ENCODE measurements at places on chromosomes 7 and 10.

DNA sequence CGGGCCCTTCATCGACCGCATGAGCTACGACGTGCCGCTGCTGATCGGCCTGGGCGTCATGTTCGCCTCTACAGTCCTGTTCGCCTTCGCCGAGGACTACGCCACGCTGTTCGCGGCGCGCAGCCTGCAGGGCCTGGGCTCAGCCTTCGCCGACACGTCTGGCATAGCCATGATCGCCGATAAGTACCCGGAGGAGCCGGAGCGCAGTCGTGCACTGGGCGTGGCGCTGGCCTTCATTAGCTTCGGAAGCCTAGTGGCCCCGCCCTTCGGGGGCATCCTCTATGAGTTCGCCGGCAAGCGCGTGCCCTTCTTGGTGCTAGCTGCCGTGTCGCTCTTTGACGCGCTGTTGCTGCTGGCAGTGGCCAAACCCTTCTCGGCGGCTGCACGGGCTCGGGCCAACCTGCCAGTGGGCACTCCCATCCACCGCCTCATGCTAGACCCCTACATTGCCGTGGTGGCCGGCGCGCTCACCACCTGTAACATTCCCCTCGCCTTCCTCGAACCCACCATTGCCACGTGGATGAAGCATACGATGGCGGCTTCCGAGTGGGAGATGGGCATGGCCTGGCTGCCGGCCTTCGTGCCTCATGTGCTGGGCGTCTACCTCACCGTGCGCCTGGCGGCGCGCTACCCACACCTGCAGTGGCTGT, 1.2 kb downstream of the SLC18A3 start:
- no peak for DNase-seq

DNA sequence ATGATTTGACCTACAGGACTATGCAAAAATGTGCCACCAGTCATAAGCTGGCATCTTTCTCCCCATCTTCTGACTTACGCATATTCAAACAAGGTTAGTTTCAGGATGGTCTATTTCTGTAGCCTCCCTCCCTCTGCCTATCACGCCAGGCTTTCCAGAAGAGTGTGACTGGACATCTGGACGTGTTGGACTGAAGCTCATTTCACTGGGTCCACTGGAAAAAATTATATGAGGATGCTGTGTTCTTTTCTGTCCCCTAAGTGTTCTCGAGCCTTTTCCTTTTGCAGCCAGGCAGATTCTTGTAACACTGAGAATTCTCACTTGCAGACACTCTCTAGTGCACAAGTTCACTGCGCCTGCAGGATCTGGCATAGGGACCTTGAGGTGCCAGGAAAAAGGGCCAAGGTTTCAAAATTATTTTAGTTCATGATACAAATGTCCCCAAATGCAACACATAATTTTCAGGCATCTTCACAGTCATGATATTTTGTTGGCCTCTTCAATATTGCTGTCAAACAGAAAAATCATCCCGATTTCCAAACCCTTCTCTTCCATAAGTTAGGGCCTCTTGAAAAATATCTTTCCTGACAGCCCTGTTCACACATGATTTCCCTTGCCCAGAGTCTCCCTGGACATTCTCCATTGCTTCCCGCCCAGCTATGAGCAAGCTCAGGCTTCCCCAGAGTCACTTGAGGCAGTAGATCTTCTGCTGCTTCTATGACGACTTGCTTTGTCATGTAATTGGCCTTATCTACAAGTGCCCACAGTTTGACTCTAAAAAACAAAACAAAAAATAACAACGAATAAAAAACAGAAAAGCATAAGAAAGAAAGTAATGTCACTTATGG, 170.4 kb downstream of the BMPER start:
- no peak for DNase-seq

DNA sequence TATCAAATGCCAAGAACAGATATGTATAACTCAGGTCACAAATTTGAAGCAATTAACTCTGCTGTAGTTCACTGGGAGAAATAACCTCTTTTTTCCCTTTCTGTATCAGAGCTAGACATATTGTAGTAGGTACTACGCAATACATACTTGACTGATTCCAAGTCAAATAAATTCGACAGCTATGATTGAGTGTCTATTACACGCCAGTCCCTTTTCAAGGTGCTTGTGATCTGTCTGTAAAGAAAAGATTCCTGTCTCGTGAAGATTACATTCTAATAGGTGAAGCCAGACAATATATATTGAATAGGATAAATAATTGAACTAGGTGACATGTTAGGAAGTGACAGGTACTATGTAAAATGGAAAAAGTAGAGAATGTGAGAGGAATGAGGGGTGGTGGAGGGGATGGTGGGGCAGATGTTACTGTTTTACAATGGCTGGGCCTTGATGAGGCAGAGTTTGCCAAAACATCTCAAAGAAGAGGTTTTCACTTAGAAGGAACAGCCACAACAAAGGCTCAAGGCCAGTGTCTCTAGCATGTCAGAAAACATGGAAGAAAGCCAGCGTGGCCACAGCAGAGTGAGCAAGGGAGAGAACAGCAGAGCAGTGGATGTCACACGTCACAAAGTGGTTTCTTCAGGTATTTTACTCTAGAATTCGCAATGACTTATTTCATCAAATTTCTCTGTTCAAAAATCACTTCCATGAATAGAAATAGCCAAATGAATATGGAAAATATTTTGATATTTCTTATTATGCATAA, 282.6 kb upstream of the CACNA2D1 start:
- no peak for DNase-seq

GRCh38 chr7:102197161-102197560, 89.5 kb upstream of the SH2B2 start:
- DNase-seq: no peak

DNA sequence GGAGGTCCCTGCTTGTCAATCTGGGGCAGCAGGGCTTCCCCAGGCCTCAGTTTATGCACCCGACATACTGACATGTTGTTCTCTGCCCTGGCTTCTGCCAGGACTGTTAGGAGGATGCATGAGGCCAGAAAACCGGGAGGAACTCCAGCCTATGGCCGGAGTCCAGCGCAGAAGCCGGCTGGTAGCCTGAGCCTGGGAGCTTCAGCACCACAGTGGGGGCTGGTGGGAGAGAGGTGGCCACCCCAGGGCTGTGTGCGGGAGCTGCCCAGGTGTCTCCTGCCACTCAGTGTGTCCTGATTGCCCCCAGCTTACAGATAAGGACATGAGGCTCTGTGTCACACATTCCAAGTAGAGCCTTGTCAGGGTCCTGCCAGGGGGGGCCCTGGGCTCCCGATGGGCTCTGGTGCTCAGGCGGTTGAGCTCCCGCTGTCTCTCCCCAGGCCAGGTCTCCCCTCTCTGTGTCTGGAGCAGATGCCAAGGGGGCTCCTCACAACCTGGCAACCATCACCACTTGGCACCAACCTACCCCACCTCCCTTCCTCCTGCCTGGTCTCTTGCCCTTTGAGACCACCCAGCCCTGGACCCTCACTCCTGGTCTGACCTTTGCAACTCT, 32.3 kb downstream of the PPIF start:
- no peak for DNase-seq

DNA sequence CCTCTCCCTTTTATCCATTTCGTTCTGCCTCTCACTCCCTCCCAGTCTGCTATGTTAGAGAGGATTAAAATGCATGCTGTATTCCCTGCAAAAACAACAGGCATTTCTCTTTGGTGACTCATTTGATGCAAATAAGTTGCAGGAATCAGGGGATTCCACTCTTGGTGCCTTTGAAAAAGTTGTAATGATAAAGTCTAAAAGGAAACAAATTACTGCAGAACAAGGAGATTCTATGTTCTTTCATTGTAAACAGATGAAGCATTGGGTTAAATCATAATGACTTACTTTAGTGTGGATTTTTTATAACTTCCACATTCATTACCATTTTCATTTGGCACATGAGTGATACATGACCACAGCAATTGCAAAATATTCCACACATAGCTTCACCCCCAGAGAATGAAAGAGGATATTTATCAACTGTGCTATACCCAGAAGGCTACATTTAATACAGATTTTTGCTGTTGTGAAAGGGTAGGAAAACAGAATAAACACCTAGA, 33.4 kb upstream of the ABLIM1 start:
- no peak for DNase-seq

GRCh38 chr10:49280001-49280408, 19.0 kb upstream of the C10orf71 start:
- DNase-seq: no peak

DNA sequence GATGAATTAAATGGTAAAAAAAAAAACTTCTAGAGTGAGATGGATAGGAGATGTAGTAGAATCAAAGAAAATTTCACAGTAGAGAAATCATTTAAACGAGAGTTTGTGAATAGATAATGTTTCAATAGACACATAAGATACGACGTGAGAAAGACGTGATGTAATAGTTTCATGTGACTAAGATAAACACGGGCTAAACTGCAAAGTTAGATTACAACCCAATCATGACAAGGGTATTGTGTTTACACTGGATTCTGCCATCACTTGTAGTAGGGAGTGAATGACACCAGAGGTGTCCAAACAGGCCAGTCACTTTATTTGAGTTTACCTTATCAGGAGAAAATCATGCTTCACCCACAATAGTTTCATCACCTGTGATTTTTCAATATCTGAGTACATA, 21.6 kb downstream of the SEMA3D start:
- no peak for DNase-seq

- peak; percentile 10 for DNase-seq
Measured at GRCh38 chr10:120684226-120684625, 166.9 kb upstream of the WDR11 start.

DNA sequence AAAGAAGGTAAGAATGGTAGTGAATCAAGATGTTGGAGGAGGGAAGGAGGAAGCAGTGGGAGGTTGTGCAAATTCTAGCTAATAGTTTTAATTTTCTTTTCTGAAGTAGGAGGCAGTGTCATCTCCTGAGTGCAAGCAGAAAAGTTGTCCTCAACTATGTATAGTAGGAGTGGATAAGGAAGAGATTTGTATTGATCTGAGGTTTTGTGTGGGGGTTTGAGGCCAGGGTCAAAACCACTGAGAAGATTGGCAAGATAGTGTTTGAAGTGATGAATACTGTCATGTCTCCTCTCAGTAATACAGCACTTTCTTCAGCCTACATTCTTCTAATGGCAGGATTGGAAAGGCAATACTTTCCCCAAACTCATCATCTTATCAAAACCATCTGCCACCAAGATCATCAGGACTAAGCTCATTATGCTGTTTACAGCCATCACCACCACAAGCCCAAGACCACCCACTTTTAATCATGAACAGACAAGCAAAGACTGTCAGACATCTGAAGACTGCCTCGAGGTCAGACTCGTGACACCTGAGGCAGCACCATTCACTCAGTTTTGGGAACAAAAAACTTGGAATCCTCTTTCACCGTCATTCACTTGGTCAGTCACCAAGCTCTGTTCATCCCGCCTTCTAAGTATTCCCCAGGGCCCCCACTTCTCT, 1.5 kb upstream of the MIOS start:
- no peak for DNase-seq

- DNase-seq: no peak
Measured at GRCh38 chr7:156823435-156823834, 69.5 kb downstream of the LMBR1 start.

DNA sequence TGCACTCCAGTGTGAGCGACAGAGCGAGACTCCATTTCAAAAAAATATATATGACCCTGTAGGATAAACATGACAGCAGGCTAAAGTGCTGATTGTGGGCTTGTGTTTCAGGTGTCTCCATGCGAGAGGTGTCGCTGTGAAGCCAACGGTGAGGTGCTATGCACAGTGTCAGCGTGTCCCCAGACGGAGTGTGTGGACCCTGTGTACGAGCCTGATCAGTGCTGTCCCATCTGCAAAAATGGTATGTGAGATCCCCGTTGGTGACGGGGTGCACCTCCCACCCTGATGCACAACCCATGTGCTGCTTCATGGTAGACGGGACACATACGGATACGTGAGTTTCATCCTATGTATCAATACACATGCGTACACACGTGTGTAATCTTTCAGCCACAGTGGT, 29.2 kb downstream of the VWC2 start:
- no peak for DNase-seq

GRCh38 chr7:47591655-47592572, 10.0 kb upstream of the TNS3 start:
- DNase-seq: no peak

- DNase-seq: no peak
Measured at GRCh38 chr7:30994206-30995100, 30.7 kb downstream of the GHRHR start.

DNA sequence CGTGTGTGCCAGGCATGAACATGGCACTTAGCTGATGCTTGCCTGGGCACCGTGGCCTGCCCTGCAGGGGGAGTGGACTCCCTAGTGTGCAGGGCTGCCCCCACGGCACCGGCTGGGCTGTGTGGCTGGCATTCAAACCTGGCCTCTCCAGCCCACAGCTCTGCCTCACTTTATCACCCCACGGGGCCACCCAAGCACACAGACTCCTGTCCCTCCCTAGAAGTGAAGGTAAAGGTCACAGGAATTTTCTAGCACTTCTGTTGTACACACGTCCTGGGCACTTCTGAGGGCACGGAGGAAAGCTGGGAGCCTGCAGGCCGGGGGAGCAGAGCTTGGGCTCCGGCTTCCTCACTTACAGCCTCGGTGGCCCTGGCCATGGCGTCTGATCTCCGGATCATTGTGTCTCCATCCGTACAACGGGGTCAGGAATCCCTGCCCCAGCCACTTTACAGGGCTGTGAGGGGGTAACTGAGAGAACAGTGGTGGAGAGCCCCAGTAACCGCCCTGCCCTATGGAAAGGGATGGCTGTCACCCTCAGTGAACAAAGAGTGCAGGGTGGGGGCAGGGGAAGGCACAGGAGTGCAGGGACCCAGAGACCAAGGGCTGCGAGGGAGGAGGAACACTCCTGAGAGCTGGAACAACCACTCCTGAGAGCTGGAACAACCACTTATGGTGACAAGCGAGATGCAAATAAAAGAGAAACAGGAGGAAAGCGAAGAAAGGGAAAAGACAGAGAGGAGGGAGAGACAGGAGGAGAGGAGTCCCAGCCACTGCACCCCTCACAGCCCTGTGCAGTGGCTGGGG, 3.9 kb upstream of the PYROXD2 start:
- no peak for DNase-seq

All from Jurkat, Clone E6-1 (cell line).